ENCODE measurements at places on chromosomes 16 and 17.
A peak's percentile ranks its signal among the peaks of the same experiment; 100 is the strongest.

- DNase-seq = peak; percentile 30
These were observed 33.8 kb upstream of the KPNB1 start for GRCh38 chr17:47615766-47616424.

GRCh38 chr17:59754552-59754951 lies 47.1 kb downstream of the VMP1 start:
- peak; percentile 96 for DNase-seq

GRCh38 chr17:81456091-81456490 lies 56.5 kb downstream of the ACTG1 start:
- no peak for DNase-seq

DNA sequence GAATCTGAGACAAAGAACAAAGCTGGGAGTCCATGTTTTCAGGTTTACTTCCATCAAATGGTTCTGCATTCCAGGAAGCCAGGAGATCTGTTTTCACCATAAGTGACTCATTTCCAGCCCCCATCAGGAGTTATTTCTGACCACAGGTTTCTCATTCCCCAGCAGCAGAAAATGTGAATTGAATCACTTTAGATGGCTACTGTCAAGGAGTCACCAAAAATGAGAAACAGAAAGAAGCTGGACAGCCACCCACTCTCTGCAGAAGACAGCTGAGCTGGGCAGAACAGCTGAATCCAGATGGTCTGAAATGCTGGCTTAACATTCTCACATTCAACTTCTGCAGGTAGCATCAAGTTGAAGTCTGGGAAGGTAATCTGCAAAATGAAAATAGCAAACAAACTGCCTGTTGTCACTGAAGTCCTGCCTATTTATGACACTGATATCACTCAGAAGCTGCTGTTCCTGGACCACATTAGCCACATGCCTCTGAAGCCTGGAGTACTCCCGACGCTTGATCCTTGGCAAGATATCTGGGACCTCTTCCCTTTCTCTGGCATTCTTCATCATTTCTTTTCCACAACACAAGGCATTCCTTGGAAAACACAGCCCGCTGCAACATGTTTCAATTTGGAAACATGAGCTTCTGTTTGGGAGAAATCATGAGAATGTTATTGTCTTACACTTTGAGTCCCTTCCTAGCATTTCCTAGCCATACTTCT lies 15.3 kb downstream of the CCL11 start:
- DNase-seq = peak; percentile 58

DNA sequence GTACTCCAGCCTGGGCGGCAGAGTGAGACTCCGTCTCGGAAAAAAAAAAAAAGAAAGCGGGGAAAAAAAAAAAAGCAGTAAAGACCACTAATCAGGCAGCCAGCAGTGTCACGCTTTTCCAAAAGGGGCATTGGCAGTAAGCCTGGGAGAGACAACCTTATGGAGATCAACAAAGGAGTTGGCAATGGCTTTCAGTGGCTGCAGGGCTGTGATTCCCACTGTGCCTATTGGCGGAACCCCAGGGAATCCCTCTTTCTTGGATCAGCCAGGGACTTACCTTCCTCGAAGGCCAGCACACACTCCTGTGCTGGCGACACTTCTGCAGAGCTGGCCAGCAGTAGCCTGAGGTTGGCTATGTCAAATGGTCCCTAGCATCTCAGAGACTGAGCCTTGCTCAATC lies 43.2 kb upstream of the ZFHX3 start:
- DNase-seq = no peak

DNA sequence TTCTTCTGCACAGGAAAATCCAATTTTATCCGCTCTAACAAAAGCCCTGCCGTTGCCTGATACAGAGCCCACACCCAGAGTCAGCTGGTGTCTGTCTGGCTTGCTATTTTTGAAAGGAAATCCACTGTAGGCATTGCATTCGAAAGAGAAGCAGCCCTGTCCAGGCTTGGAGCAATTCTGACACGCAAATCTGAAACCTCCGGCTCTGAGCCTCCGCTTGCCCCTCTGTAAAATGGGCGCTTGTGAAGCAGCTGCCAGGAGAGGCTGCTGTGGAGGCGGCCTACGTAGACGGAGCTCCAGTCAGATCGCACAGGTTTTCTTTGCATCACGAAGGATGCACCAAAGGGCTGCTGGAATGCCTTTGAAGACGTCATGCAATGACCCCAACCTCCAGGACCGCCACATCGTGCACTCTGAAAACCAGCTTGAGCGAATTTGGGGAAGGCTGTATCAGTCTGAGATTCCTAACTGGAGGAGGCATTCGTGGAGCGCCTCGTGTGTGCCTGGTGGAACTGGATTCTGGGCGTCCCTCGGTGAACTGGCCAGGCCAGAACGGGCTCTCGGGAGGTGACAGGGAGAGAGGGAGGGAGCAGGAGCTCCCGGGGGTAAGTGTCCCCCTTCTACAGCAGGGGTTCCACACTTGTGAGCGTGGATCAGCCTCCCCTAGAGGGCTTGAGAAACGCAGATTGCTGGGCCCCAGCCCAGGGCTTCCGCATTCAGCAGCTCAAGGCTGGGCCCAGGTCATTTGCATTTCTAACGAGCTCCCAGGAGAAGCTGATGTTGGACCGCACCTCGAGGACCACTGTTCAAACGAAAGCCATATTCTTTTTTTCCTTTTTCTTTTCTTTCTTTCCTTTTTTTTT lies 215.5 kb downstream of the MRTFB start:
- no peak for DNase-seq

- no peak for DNase-seq
These were observed 8.2 kb upstream of the FOXN1 start for GRCh38 chr17:28497931-28498330.

GRCh38 chr16:72976438-72977064 lies 71.4 kb downstream of the ZFHX3 start:
- no peak for DNase-seq

Data from fibroblast of skin of left quadriceps (primary cell).